HT-29 (cell line): ENCODE measurements at places on chromosomes 3 and 15. TPM values are rescaled to one million over a fixed set of nuclear protein-coding genes. Genes with fewer than 3 reads are reported as not detected.

- no peak for DNase-seq
Measured at GRCh38 chr3:167829071-167829470, 93.5 kb downstream of the SERPINI1 start.

GRCh38 chr3:111998636-111999483 lies at the start of gene TAGLN3:
TSS of gene TAGLN3 (plus strand) at chr3:111998922. CDS start at chr3:111999423, 501 bp downstream.
- peak; percentile 36 for DNase-seq

The PRSS50 gene
- not detected in 2 replicates for total RNA-seq

GRCh38 chr3:87225659-87226058 lies 1.4 kb upstream of the CHMP2B start:
- DNase-seq: no peak

- no peak for DNase-seq
Measured at GRCh38 chr3:45966371-45966791, 23.1 kb downstream of the CXCR6 start.

GRCh38 chr15:72855791-72856190 lies 72.2 kb upstream of the ADPGK start:
- DNase-seq: no peak
